ENCODE measurements at places on chromosomes 12 and 14.

GRCh38 chr12:105580821-105581352 is 250.4 kb downstream of the C12orf75 start:
- no peak for DNase-seq

GRCh38 chr14:85517114-85517688 is 12.7 kb upstream of the FLRT2 start:
- no peak for DNase-seq

DNA sequence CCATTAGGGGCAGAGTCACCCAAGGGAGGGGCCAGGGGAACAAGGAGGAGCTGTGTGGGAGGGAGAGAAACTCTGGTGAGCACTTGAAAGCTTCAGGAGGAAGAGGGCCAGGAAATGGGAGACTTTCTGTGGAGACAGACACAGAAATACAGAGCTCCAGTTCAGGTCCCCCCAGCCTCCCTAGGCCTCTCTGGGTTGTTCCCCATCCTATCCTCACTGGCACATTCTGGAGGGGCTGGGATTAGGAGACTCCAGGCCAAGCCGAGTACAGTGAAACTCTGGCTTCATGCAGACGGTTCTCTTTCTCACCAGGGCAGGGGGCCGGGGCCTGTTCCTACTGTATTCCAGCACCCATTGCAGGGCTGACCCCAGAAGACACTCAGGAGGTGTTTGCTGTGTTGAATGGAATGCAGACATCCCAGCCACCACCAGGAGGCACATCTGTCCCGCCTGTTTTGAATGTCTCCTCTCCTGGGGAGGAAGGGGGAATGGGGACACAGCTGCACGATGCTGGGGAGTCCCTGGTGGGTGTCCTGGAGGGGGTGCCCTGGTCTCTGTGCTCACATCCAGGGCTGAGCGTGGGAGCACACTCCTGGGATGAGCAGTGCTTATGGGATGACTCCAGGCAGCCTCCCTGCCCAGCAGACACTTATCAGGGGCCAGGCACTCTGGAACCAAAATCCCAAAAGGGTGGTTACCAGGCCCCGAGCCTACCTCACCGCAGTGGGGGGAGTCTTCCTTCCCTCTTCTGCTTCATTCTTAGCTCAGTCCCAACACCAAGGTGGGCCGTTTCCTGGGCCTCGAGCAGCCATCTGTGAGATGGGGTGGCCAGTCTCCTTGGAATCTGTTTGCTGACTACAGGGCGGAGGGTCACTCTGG is 5.5 kb upstream of the KRT84 start:
- no peak for DNase-seq

DNA sequence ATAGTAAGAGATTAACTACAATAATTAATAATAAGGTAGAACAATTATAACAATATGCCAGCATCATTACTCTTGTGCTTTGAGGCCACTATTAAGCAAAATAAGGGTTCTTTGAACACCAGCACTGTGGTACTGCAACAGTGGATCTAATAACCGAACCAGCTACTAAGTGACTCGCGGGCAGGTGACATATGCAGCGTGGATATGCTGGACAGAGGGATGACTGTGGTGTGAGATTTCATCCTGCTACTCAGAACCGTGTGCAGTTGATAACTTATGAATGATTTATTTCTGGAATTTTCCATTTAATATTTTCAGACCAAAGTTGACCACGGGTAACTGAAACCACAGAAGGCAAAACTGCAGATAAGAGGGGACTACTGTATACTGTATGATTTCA is 34.4 kb downstream of the BMAL2 start:
- DNase-seq = no peak

DNA sequence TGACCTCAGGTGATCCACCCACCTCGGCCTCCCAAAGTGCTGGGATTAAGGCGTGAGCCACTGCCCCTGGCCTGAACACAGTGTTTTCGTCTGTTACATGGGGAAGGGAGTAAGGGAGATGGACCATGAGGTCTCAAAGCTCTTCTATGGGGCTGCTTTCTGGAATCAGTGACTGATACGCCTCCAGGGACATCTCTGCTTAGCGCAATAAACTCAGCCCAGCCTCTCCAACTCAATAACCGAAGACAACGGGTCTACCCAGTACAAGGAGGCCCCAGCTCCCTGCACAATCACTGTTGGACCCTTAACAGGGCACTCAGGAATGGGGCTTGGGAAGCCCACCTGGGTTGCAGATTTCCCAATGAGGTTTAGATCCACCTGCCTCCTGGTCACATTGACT is 42.6 kb upstream of the CHGA start:
- no peak for DNase-seq

DNA sequence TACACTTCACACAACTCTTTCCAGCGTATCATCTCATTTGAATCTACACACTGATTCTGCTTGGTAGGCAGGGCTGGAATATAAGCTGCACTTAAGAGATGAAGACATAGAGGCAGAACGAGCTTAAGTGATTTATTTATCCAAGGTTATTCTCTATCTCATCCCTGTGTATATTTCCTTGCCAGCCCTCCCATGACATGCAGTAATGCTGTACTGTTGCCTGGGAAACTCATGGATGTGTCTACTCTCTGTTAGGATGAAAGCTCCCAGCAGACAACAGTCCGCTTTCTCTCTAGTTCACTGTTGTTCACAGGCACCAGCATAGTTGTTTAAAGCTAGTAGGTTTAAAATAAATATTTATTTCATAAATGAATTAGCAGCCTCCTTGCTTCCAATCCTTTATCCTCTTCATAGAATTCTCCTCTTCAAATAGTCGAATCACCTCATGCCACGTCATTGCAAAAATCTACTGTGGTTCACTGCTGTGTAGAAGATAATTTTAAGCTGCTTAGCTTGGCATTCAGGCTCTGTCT is 25.4 kb downstream of the FGF6 start:
- no peak for DNase-seq

GRCh38 chr12:12366701-12367481 is 10.0 kb downstream of the BORCS5 start:
- no peak for DNase-seq

GRCh38 chr12:124317400-124317799 is 22.5 kb downstream of the RFLNA start:
- no peak for DNase-seq

DNA sequence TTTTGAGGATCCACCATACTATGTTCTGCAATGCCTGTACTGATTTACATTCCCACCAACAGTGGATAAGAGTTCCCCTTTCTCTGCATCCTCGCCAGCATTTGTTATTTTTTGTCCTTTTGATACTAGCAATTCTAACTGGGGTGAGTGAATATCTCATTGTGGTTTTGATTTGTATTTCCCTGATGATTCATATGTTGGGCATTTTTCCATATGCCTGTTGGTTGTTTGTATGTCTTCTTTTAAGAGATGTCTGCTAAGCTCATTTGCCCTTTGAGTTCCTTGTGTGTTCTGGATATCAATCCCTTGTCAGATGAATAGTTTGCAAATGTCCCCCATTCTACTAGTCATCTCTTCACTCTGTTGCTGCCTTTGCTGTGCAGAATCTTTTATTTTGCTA is 49.0 kb upstream of the MSRB3 start:
- peak; percentile 2 for DNase-seq

GRCh38 chr12:52070185-52070925 is 577 bp downstream of the ATG101 start:
- no peak for DNase-seq

- no peak for DNase-seq
These were observed 453.6 kb downstream of the CCER1 start for GRCh38 chr12:90501412-90501811.

DNA sequence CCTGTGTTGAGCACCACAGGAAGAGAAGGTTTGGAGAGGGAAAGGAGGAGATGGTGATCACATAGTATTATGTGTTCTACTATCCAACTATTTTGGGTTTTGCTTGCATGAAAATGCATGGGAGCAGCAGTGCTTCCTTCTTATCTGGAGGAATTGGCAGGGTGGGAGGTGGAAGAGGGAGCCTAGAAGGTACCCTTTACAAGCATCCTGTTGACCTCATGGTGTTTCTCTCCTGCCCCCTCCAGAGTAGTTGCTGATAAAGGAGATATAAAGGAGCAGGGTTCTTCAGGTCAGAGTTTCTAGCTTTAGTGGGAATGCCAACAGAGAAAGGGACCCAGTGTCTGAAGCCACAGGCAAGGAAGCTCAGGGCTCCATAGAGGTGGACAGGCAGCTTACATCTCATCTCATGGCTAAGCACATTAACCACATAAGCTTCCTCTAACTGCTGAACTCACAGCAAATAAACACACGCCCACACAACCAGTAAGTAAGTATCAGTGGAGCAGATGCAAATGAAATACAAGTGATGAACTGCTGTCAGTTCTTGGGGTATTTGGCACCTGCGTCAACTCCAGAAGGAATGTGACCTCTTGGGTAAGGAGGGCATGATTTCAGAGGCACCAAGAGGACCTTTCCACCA is 174.2 kb upstream of the SLC38A2 start:
- peak; percentile 65 for DNase-seq

DNA sequence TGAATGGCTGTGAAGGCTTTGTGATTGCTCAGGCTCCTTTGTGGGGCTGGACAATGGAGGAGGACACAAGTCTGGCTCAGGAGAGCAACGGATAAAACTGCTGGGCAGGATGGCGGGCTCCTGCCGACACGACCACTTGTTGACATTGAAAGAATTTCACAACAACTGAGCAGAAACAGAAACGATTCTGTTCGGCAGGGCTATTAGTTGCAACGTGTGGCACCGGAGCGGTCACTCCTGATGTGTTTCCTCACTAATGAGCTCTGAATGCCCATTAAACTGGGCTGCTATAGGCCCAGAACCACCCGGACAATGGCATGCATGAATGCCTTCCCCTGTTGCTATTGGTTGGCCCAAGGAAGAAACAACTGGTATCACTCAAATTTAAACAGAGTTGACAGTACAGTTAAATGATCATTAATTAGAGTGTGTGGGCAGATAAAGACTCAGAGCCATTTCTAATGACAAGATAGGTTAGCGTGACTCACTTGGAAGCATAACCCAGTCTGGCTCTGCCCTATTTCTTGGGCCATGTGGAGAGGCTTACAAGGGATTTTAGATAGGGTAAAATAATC is 142.9 kb downstream of the ASCL1 start:
- DNase-seq = no peak

- DNase-seq = no peak
These were observed 393.3 kb upstream of the RPL10L start for GRCh38 chr14:47044841-47045240.

GRCh38 chr14:63897721-63898163 is 44.9 kb downstream of the SYNE2 start:
- DNase-seq = no peak

GRCh38 chr12:93164103-93164880 is 213.4 kb upstream of the NUDT4 start:
- no peak for DNase-seq

DNA sequence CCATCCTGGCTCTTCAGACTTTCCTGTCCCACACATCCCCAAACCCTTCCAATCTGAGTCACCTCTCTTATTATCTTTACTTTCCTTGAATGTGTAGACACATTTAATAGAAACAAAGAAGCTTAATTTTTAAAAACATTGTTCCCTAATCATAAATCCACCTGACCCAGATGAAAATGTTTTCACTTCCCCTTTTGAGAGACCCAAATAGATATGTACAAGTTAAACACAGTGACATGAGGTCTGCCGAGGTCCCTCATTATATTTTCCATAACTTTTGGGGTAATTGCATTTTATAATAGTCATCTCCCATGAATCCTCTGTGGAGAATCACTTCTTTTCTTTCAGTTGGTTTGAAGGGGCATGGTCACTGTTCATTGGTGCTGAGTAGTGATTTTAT is 191.1 kb downstream of the GRIN2B start:
- DNase-seq = no peak

GRCh38 chr12:57418255-57418654 is 12.6 kb downstream of the R3HDM2 start:
- DNase-seq = no peak

- DNase-seq = no peak
These were observed 31.1 kb downstream of the AK7 start for GRCh38 chr14:96422992-96423391.

GRCh38 chr12:3236345-3237187 is 159.4 kb downstream of the TSPAN9 start:
- DNase-seq = peak; percentile 19

- no peak for DNase-seq
These were observed 767.2 kb downstream of the VRK1 start for GRCh38 chr14:97564334-97564733.

GRCh38 chr12:75177997-75178396 is 31.6 kb downstream of the KCNC2 start:
- DNase-seq = peak; percentile 35

GRCh38 chr14:88791629-88792472 is 902 bp downstream of the EML5 start:
- DNase-seq = peak; percentile 7

DNA sequence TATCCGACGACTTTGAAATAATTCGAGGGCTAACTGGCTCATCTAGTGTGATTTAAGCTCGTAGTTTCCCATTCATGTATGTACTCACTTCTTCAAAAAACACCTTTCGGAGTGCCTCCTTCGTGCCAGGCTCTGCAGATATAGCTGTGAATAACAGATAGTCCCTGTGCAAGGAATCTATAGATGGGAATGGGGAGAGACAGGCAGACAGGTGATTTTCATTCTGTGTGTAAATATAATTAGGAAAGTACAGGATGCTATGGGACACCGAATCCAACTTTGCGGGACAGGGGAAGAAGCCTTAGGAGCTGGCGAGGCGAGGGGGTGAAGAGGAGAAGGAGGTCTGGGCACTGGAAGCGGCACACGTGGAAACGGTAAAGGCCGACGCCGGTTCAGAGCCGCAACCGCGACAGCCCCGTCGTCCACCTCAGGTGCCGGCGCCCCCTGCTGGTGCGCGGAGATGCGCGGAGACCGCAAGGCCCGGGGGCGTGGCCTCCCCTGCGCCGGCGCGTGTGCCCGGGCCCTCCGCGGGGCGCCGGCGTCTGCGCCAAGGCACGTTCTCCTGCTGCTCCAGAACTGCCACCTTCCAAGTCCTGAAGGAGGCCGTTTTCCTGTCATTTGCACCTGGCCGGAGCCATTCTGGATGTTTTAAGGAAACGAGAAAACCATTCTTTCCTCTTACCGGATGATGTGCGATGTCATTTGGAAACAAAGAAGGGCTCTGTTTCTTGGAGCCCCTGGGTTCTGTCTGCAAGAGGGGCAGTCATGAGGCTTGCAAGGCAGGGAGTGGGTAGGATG is 18.0 kb upstream of the CACNA1C start:
- peak; percentile 98 for DNase-seq

DNA sequence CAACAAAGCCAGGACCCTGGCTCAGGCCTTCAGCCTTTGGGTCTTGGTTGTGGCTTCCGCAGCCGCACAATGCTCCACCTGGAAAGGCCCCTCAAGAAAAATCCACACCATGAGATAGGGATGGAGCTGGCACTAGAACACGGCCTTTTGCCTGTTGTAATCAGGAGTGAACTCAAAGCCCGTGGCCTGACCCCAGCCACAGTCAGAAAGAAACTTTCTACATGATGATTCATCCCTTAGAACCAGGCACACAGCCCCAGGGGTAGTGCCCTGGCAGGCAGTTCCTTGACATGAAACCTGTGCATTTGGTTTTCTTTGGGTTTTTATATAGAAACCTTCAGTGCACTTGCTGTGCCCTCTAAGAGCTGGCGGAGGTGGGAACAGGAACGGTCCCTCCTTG is 5.1 kb downstream of the CLMN start:
- peak; percentile 74 for DNase-seq

- no peak for DNase-seq
These were observed 427.9 kb downstream of the CCDC91 start for GRCh38 chr12:28618171-28618570.

- DNase-seq = peak; percentile 44
These were observed 2.8 kb downstream of the KLRC4 start for GRCh38 chr12:10406725-10407124.
